ENCODE measurements at places on chromosomes 3 and 15.
A peak's percentile ranks its signal among the peaks of the same experiment; 100 is the strongest.

DNA sequence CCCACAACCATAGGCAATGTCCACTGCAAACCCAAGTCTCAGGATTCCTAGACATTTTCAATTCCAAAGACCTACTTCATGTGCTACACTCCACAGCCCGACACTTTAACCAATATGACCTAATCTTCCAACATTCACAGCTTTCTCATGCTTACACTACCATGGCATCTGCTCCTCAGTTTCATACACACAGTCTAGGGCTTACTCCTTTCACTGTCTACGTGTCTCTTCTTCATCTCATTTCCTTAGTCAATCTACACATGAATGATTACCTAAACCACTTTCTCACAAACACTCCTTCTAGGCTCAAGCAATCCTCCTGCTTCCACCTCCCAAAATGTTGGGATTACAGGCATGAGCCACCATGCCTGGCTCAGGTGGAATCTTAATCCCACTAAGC, 106.3 kb downstream of the STAG1 start:
- DNase-seq = no peak

DNA sequence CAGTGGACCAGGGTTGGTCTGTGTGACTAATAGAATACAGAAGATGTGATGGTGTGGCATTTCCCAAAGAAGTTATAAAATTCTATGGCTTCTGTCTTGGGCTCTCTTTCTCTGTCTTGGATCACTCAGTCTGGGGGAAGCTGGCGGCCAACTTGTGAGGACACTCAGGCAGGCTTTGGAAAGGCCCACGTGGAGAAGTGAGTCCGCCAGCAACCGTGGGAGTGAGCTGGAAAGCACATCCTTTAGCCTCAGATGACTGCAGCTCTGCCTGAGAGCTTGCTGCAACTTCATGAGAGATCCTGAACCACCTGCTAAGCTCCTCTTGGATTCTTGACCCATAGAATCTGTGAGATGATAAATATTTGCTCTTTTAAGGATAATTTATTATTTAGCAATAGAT, 72.0 kb upstream of the RASGRP1 start:
- DNase-seq = no peak

- DNase-seq = no peak
These were observed 58.5 kb downstream of the ADAMTS7 start for GRCh38 chr15:78752492-78753358.

- no peak for DNase-seq
These were observed 313.4 kb upstream of the STT3B start for GRCh38 chr3:31219131-31219843.

- DNase-seq = no peak
These were observed 162.2 kb downstream of the VGLL4 start for GRCh38 chr3:11481556-11481955.

- no peak for DNase-seq
These were observed 982 bp upstream of the GABPB1 start for GRCh38 chr15:50355980-50356379.

GRCh38 chr15:22786868-22787698, 639 bp downstream of the NIPA1 start:
- DNase-seq = no peak

- no peak for DNase-seq
These were observed 208.3 kb downstream of the TBC1D2B start for GRCh38 chr15:77869021-77869895.

DNA sequence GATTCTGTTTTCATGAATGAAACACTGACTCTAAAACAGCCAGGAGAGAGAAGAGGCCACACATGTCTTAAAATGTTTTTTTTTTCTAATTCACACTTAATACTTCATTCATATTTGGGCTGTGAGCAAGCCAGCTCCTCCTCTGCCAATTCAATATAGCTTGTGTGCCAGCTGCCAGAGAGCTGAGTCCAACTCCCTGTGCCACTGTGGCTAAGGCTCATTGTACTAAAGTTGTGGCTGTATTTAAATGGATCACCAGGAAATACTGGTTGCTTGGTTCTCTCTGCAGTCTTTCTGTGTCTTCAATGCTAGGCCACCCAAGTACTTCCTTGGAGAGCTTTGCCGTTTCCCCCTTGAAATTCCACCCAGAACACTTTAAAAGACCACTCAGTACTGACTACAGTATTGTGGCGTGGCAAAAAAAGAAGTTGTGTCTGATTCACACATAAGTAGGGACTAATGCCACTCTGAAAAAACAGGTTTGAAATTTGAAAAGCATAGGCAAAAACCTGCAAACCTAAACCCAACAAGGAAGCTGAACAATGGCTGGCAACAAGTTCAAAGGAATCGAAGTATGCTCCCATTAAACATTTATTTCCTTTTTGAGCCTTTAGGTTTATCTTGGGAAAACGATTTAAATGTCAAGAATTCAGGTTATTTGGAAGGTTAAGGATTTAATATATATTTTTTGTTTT, 524.7 kb downstream of the DIPK2A start:
- no peak for DNase-seq

- DNase-seq = no peak
These were observed 47.5 kb upstream of the TRIM42 start for GRCh38 chr3:140630366-140630765.

- no peak for DNase-seq
These were observed 129.9 kb upstream of the HES1 start for GRCh38 chr3:194005930-194006501.

- DNase-seq = no peak
These were observed 2.0 kb downstream of the SAMD7 start for GRCh38 chr3:169913323-169913722.

GRCh38 chr3:159776779-159777178, 211.9 kb upstream of the IL12A start:
- no peak for DNase-seq

DNA sequence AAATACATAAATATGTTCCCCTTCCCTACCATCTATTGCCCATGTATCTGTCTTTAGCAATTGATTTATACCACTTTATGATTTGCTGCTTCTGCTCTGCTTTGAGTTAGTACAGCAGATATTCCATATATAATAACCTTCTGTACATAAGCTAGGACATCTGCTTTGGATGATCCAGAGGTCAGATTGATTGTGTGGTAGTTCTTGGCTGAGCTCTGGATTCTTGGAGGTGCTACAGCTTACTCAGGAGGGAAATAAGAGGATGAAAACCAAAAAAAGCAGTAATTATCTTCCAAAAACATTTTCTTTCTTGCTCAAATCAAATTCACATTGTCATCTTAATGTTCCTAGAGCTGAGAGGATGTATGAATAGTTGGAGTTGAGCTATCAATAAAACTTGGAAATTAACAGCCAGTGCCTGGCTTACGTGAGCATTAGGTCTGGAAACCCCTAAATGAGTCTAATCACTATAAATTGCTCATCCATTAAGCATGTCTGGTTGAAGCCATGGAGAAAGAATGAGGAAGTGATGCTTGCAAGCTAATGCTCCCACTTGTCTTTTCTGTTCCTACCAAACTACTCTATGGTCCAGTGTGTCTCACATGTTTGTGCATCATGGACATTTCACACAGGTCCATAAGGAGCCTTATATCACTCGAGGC, 36.3 kb upstream of the TMEM42 start:
- DNase-seq = no peak

- DNase-seq = no peak
These were observed 68.2 kb downstream of the POLQ start for GRCh38 chr3:121477589-121477988.

DNA sequence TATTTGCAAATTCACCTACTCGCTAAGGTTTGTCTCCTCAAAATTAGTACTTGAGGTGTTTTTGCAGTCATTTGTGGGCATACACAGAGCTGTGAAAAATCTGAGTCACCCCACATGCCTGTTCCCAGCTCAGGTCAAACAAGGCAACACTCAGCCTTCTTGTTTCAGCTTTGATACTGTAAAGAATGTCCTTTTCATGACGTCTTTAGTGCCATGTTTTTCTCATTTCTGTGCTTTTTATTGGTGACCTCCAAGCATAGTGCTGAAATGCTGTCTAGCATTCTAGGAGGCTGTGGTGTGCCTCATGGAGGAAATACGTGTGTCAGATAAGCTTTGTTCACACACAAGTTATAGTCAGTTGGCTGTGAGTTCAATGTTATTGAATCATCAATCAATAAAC, 8.8 kb downstream of the CAPN3 start:
- DNase-seq = no peak

DNA sequence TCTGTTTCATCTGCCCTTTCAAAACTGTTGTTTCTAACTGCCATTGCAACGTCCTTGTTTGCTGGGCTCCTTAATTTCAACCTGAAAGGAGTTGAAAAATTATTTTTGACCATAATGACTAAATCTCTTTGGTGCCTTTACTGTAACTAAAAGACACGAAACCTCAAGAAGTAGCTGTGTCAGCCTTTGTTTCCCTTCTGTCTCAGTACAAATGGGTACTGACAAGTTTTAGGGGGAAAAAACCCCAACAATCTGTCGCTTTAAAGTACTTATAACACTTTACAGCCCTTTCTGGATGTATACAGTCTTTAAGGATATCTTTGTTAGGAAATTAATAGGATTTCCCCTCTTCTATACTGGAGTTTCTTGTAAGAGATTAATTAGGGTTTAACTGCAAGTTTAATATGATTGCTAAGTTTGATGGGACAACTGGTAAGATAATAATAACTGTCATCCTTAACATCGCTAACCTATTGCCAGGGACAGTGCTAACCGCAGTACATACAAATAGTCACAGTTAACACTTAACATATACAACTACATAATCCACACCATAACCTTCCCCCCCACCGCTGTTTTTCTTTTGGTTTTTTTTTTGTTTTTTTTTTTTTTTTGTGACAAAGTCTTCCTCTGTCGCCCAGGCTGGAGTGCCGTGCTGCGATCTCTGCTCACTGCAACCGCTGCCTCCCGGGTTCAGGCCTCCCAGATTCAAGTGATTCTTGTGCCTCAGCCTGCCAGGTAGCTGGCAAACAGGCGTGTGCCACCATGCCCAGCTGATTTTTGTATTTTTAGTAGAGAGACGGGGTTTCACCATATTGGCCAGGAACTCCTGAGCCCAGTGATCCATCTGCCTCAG, 1.7 kb downstream of the GXYLT2 start:
- no peak for DNase-seq

GRCh38 chr15:65165875-65166274, 19.3 kb downstream of the CLPX start:
- DNase-seq = no peak

GRCh38 chr3:62920466-62920784, 45.2 kb upstream of the CADPS start:
- no peak for DNase-seq

- no peak for DNase-seq
These were observed 16.9 kb upstream of the GUCA1C start for GRCh38 chr3:108970561-108970960.

GRCh38 chr3:133610031-133610430, 36.5 kb downstream of the CDV3 start:
- DNase-seq = no peak

- DNase-seq = no peak
These were observed 151.6 kb upstream of the CTDSPL start for GRCh38 chr3:37709946-37710640.

DNA sequence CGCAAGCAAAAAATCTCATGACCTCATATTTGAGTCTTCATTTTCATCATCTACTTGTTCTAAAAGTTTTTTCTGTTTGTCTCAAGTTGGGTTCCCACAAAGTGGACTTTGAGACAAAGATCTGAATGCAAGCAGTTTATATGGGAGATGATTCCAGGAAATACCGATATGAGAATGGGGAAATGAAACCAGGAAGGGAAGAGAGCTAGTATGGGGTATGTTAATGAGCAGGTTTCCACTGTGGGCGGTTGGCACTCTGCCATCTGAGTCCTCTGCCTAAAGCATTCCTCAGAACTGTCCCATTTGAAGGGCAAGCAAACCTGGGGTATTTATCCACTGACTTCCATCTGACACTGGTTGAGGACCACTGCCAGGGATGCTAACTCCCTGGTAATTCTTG, 8.8 kb downstream of the ADPRH start:
- DNase-seq = no peak

GRCh38 chr15:92870010-92870591, 30.0 kb upstream of the CHD2 start:
- DNase-seq = no peak

DNA sequence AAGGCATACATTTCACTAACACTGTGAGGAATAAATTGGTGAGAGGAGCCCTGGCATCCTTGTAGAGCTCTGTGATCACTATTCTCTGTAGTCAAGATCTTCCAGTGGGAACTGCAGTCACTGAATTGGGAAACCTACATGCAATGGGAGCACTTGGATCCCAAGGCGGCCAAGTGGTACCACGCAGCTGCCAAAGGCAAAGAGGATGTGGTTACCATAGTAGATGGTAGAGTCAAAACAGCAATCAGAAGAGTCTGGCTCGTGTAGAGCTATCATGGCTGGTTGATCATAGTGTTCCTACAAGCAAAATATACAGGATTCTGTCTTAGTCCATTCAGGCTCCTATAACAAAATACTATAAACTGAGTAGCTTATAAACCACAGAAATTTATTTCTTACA, 849.7 kb downstream of the ROBO2 start:
- no peak for DNase-seq

DNA sequence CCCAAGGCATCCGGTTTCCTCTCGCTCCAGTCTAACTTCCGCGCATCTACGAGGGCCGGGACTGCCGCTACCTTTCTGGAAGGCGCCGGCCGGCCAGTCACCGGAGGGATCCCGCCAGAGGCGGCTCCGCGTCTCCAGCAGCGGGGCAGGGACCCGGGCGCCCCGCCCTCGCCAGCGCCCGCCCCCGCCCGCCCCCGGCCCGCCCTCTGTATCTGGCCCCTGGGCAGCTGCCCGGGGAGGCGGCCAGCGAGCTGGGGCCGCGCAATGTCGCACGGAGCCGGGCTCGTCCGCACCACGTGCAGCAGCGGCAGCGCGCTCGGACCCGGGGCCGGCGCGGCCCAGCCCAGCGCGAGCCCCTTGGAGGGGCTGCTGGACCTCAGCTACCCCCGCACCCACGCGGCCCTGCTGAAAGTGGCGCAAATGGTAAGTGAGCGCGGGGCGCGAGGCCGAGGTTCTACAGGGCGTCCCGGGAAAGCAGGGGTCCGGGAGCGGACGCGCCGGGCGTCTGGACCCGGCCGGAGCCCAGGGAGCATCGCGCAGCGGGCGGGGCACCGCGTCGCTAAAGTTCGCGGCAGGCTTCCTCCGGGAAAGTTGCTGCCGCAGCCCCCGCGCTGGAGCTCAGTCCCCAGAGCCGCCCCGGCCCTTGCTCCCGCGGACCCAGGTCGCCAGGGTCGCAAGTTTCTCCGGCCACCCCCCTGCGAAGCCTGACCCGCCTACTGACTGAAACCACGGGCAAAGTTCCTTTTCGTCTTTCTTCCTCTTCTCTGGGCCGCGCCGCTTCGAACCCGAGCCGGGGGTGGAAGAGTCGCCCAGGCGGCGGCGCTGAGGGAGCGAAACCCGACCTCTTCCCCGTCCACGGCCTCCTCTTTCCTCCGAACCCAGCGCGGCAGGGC, at the start of gene CMTM7:
Gene CMTM7, plus strand, starts transcription at position 211 of the 893 bp plus-strand sequence. Its CDS starts 54 bp downstream, at position 265.
- DNase-seq = no peak

DNA sequence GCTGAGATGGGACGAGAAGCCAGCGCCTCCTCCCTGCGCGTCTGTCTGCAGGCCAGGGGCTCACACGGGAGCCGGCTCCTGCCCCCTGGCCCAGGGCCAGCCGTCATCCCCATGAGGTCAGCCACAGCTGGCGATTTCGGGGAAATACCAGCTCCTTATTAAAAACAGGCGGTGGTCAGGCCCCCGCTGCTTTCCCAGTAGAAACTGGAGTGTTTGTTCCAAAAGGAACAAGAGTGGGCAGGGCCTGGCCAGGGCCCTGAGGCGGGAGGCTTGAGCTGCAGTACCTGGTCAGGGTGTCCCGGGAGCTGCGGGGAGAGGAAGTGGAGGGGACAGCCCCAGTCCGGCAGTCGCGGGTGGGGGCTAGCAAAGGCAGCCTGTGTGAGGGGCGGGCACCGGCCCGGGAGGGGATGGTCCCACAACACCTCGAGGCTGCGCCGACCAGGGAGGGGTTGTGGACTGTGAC, 17.8 kb downstream of the MYL3 start:
- DNase-seq = peak; percentile 41
